NCI-H146 (cell line): ENCODE measurements at places on chromosomes 5 and 9.

GRCh38 chr9:105118636-105119035 lies 125.8 kb upstream of the SLC44A1 start:
- DNase-seq, result no peak

GRCh38 chr5:125181159-125181558 lies 434.7 kb upstream of the ZNF608 start:
- no peak for DNase-seq

GRCh38 chr9:104882566-104882965 lies 45.4 kb downstream of the ABCA1 start:
- DNase-seq, result no peak

- no peak for DNase-seq
Observed at GRCh38 chr5:5423586-5423985, 1.1 kb downstream of the ICE1 start.

GRCh38 chr9:113906411-113907110 lies 30.5 kb downstream of the ZNF618 start:
- no peak for DNase-seq

- DNase-seq, result no peak
Observed at GRCh38 chr5:171899792-171900191, 106.6 kb downstream of the FBXW11 start.

DNA sequence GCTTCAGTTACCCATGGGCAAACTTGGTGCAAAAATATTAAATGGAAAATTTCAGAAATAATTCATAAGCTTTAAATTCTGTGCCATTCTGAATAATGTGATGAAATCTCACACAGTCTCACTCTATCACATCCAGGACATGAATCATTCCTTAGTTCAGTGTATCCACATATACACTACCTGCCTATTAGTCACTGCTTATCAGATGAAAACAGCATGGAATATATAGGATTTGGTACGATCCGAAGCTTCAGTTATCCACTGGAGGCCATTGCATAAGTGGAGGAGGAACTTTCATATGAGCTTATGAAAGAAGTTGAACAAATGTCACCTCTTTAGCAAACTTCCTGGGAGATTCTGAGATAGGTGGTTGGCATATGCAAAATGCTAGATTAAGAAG lies 64.2 kb downstream of the GAPVD1 start:
- no peak for DNase-seq

- no peak for DNase-seq
Observed at GRCh38 chr9:19469271-19469670, 60.5 kb downstream of the ACER2 start.

- no peak for DNase-seq
Observed at GRCh38 chr5:10488144-10488543, 46.5 kb downstream of the ROPN1L start.

GRCh38 chr5:155598552-155598951 lies 585.0 kb downstream of the KIF4B start:
- no peak for DNase-seq

DNA sequence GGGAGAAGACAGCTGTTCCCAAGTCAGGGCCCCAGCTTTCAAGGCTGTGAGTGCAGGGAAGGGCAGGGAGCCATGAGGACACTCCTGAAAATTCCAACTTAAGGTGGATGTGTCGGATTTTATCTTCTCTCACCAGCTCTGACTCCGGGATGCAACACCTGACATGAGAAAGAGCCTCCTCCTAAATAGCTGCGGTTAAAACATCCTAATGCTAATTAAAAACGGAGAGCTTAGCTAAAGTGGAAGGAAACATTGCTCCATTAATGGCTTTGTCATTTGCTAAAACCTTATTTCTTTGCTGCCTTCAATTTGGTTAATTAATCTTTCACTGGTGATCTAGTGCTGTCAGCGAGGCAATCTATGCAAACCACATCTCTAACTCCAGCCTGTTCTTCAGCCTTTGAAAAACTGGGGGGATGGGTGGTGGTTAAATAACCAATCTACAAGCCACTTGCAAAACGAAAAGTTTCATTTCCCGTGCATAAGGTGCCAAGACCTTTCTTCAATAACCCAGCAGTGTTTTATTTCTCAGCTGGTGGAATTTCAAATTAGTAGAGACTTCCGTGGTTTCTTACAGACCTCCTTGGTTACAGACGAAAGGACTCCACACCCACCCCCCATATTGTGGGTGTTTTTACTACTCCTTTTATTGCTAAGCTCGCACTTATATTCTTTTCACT lies 379.6 kb downstream of the MLLT3 start:
- no peak for DNase-seq

DNA sequence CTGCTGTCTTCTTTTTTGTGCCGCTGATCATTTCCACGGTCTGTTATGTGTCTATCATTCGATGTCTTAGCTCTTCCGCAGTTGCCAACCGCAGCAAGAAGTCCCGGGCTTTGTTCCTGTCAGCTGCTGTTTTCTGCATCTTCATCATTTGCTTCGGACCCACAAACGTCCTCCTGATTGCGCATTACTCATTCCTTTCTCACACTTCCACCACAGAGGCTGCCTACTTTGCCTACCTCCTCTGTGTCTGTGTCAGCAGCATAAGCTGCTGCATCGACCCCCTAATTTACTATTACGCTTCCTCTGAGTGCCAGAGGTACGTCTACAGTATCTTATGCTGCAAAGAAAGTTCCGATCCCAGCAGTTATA lies 17.1 kb downstream of the F2R start:
- no peak for DNase-seq

GRCh38 chr5:133459474-133460160 lies 152.7 kb downstream of the FSTL4 start:
- no peak for DNase-seq

- DNase-seq, result no peak
Observed at GRCh38 chr5:109479260-109479860, 69.6 kb upstream of the PJA2 start.

- DNase-seq, result no peak
Observed at GRCh38 chr5:176986280-176986679, 20.3 kb downstream of the UIMC1 start.

- DNase-seq, result no peak
Observed at GRCh38 chr5:158752656-158752973, 347.1 kb downstream of the EBF1 start.

DNA sequence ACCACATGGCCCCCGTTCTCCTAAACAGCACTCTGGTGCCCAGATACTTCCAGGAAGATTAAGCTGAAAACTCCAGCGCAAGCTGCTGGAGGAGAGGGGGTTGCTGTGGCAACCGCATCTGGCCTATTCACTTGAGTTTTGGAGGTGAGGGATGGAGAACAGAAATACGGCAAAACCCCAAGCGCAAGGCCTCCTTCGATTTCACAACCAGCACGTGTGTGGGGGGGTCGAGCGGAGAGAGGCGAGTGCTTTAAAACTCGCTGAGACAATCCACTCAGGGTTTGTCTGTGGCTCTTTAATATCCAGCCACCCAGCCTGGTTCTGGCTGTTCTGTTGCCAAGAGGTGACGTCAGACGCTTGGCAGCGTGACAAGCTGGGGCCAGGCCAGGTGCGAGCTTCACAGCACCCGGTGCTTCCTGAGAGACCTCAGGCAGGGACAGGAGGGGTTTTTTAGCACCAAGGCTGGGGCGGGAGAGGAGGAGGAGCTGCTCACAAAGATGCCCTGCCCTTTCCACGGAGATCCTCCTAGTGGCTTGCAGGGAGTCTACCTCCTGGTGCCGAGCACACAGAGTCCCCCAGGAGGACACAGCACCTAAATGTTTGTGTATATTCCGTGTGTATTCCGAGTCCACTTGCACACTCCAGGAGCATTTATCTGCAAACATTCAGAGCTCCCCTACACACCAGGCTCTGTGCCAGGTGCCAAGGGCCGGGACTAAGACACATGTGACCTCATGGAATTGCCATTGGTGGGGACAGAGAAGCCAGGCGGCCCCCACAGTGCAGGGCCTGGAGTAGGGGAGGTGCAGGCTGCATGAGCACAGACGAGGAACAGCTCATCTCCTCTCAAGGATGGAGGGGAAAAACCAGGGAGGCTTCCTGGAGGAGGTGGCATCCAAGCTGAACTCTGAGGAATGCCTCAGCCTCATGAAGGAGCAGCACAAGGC lies 194.6 kb downstream of the OLFM1 start:
- peak; percentile 39 for DNase-seq

GRCh38 chr9:129258124-129258822 lies 80.2 kb upstream of the IER5L start:
- peak; percentile 37 for DNase-seq

DNA sequence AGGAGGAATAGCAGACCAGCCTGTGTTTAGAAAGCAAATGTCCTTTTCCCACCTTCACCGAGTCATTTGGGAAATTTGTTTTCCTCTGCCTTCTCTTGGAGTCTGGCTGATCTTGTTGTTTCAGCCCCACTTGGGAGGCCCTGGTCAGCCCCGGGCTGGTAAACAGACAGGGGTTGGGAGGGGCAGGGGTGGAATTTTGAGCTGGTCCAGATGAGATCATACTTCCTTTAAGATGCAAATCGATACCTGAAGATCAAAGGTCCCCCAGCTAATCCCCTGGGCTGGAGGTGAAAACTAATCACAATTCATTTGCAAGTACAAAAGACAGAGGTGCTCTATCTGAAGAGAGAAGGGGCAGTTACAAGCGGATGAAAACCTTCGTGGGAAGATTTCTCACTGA lies 118.4 kb downstream of the PAPPA start:
- DNase-seq, result no peak

DNA sequence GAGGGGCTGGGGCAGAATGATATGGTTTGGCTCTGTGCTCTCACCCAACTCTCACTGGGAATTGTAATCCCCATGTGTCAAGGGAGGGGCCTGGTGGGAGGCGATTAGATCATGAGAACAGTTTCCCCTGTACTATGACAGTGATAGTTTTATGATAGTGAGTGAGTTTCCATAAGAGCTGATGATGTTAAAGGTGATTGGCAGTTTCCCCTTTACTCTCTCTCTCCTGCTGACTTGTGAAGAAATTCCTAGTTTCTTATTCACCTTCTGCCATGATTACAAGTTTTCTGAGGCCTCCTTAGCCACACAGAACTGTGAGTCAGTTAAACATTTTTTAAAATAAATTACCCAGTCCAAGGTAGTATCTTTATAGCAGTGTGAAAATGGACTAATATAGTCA lies 120.4 kb upstream of the CDH9 start:
- DNase-seq, result no peak

GRCh38 chr5:29702875-29703274 lies 1490.6 kb upstream of the CDH6 start:
- no peak for DNase-seq

DNA sequence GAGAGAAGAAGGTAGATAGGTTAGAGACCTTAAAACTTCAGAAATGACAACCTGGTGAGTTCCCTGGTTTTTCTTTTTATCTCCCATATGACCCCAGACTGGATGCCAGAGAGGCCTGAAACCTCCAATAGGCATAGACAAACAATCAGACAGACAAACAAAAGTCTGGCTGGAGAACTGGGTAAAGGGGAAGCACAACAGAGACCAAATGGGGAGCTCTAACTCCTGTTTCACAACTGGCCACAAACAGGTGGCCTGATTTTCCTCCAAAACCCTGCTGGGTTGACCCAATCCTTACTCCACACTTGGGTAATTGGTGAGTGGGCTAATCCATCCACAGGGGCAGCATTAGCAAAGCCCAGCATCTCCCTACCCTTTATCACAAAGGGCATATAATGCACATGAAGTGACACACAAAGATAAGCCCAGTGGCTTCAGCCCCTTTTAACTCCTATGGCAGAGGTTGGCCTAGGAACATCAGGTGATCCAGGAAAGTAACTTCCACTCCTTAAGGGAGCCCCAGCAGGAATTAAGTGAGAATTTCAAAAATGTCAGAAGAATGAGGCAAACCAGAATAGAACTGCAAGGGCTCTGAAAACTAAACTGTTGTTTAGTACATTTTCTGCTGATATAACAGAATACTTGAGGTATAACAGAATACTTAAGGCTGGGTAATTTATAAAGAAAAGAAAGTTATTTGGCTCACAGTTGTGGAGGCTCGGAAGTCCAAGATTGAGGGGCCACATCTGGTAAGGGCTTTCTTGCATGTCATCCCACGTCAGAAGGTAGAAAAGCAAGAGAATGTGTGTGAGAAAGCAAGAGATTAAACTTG lies 60.9 kb upstream of the ROR2 start:
- DNase-seq, result no peak

- no peak for DNase-seq
Observed at GRCh38 chr5:152046361-152046760, 121.7 kb upstream of the GLRA1 start.

DNA sequence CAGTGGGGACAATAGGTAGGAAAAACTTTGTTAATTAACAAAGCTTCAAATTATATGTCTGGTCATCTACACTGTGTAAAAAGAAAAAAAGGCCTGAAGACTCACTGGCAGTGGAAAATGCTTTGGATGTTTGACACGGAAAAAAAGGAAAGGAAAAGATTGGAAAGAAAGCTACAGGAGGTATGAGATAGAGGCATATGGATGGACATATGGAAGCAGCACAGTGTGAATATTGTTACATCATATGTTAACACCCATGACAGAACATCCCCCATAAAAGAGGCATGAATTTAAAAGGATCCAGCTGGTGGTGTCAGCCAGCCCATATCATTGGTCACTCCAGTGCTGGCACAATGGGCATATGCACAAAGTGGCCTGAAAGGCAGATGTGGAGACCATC lies 19.0 kb upstream of the ADAMTS19 start:
- DNase-seq, result no peak

DNA sequence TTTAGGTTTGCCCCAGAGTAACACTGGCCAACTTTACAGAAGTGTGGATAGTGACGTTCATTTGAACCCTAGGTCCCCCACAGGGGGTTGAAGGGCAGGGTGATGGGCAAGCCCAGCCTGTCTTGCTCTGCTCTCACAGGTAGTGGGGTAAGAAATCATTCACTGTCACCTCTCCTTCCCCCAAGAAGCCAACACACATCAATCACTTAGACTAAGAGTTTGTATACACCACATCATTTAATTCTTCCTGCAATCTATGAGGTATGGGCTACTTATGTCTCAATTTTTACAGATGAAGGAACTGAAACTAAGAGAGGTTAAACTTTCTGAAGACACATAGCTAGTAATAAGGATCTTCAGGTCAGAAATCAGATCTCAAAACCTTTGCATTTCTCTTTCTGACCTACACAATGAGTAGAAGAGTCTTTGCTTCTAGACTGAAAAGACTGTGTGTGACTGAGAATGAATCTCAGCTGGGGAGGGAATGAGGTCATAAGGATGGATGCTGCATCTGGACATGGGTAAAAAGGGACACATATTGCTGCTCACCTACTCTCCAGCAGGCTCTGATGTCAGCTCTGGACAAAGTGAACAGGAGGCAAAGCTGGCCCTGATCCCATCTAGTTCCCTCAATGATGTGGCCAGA lies 81.0 kb upstream of the EQTN start:
- no peak for DNase-seq
